Naive thymus-derived CD8-positive, alpha-beta T cell (primary cell): ENCODE measurements at places on chromosomes 1 and 21. TPM values are rescaled to one million over a fixed set of nuclear protein-coding genes. Genes with fewer than 3 reads are reported as not detected.

DNA sequence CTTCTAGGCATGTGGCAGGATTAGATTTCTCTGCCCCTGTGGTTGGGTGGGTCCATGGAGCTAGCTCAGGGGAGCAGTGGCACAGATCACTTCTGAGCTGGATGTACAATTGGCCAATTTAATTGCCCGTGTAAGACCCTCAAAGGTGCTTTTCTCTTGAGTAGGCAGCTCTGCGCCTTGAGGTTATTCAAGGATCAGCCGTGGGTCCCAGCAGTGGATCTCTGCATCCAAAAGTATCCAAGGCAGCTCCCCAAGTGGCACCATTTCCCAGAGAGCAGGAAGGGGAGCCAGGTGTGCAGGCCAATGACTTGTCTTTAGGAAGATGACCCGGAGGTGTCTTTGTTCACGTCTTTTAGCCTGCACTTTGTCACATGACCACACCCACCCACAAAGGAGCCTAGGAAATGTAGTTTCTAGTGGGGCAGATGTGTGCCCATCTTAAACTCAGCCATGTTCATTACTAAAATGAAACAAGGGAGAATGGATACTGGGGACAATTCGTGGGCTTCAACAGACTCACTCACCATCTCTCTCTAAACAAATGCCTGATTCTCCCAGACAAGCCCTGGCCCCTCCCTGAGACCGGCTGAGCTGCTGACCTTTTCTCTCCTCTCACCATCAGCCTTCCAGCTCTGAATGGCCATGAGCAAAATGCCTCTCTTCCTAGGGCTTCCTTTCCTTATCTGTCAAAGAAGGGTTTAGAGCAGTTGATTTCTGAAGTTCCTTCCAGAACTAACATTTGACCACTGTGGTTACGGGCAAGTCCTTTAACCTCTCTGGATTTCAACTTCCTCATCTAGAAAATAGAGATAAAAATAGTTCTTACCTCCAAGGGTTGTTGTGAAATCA lies 41.4 kb upstream of the TENT5C start:
- no peak for DNase-seq

DNA sequence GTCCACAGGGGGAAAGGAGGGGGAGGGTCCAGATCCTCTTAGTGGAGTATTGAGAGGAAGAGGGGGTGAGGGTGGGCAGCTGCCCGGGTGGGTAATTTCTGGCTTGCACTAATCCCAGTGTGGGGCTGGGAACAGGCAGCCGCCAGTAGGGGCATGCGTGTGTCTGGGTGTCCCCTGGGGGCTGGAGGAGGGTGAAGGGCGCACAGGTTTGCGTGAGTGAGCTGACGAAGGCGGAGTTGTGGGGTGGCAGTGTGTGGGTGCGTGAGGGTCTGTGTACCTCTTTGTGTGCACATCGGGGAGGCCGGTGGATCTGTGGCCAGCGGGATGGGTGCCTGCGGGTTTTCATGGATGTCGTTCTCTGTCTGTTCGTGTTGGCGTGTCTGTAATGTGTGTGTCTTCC lies 97.3 kb downstream of the PAX7 start:
- DNase-seq, result no peak

DNA sequence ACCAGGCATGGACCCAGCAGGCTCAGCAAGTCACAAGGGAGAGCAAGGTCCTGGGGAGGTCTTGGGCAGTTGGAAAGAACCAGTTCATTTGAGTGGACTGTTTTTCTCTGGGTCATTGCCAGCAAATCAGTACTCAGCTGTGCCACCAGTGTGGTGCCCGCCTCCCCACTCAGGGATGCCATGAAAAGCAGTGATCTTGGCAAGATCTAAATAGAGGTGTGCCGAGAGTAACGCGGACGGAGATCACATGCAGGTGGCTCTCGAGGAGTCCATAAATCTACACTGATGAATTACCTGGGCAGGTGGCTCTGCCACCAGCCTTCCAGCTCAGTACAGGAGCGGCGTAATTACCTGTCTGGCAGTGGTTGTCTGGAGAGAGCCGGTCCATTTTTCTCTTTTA lies 642.2 kb downstream of the PTPRU start:
- DNase-seq, result no peak

DNA sequence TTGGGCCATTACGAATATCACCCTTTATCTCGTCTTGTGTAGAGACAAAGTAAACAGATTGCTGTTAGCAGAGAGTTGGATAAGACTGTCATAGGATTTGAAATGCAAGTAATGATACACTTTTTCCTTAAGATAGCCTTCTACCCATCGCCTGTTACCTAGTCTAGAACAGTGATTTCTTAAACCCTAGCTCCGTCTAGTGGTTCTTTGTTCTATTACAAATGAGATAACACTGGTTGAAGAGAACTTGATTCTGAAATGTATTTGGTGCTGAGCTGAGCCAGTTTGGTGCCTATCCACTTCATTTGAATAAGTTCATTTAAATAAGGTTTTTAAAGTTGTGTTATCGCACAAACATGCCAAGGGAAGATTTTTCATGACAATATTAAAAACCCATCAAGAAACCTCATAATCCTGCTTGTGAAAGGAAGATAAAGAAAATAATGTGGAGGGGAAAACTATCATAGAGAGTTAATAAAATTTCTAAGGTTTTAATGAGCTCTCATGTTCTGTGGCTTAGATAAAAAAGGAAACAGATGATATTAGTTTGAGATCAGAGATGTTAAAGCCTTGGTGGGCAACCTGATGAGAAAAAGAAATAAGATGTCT lies 1.5 kb upstream of the KCNH1 start:
- DNase-seq, result no peak

DNA sequence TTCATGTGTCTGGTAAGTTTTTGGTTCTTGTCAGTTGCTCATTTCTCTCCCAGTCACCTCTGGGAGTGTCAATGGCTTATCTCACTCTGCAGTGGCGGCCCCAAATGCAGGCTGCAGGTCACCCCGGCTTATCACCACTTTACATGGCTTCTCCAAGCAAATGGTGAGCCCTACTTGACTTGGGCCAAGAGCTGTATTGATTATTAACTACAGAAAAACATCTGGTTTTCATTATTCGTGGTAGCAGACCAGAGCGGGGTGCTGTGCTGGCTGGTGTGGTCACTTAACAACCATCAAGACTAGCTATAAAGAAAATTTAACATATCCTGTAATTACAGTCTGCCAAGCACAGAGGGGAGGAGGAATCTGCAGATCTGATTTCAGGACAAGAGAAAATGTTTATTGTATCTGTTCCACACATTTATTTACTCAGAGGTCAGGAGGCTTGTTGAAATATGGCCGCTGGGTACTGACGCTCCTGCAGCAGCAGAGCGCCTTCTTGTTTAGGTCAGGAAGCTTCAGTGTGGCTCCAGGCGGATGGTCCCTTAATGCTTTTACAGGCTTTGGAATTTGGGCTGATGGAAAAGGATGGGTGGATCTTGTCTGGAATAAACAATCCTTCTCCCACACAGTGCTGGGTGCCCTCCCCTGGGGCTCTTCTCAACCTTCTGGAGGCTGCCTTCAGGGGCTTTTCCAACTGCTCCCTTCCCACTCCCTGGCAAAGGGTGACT lies 87.8 kb downstream of the HLX start:
- DNase-seq, result no peak

DNA sequence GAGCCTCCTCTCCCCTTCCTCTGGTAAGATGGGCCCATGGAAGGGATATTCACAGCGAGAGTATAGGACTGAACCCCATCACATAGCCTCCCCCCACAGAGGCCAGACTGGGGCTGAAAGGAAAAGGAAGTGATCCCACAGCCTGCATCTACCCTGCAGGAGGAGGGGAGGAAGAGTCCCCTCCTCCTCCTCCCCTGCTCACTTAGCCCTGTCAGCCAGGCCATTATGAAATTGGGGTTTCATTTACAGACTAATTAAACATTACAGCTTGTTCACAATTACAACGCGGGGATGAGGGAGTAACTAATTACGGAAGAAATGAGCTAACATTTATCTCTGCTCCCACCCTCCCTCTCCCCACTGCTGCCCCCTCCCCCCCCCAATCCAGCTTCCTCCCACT lies 25.4 kb downstream of the DMAP1 start:
- no peak for DNase-seq

DNA sequence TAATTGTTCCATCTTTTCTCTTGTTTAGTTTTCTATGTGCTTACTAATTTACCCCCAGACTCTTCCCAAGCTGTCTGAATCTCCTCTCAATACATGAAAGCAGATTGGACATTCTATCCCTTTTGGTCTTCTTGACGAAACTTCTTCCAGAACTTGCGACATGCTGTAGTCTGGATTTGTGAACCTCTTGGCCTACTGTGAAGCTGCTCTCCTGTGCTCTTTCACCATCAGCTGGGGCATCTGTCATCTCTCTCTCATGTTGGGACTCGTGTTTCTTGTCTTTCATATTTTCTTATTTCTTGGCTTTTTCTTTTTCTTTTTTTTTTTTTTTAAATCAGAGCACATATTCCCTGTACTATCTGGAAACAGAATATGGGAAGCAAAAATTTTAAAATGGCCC lies 6.8 kb downstream of the CPT2 start:
- no peak for DNase-seq

- DNase-seq, result no peak
Observed at GRCh38 chr1:180247061-180247460, 17.0 kb downstream of the LHX4 start.

DNA sequence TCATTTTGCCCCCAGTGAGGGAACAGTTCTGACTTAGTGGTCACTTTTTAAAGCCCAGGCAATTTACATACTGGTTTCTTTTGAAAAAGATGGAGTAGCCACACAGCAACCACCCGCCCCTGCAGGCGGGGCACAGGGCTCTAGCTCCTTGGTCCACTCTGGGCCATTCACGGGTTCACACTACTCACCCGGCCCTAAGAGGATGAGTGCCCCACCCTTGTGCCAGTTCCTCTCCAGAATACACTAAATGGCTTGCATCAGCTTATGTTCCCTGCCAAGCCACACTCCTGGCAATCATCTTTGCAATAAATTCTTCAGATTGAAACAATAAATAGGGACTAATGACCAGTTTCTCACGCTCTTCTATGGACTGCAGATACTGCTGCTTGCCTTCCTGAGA lies 15.7 kb upstream of the ATP13A2 start:
- no peak for DNase-seq

- no peak for DNase-seq
Observed at GRCh38 chr1:85544689-85545215, 35.8 kb upstream of the CCN1 start.

GRCh38 chr1:213066363-213066762 lies 15.3 kb downstream of the RPS6KC1 start:
- DNase-seq, result no peak

GRCh38 chr1:14969006-14969405 lies 184.5 kb upstream of the TMEM51 start:
- DNase-seq, result peak; percentile 51

DNA sequence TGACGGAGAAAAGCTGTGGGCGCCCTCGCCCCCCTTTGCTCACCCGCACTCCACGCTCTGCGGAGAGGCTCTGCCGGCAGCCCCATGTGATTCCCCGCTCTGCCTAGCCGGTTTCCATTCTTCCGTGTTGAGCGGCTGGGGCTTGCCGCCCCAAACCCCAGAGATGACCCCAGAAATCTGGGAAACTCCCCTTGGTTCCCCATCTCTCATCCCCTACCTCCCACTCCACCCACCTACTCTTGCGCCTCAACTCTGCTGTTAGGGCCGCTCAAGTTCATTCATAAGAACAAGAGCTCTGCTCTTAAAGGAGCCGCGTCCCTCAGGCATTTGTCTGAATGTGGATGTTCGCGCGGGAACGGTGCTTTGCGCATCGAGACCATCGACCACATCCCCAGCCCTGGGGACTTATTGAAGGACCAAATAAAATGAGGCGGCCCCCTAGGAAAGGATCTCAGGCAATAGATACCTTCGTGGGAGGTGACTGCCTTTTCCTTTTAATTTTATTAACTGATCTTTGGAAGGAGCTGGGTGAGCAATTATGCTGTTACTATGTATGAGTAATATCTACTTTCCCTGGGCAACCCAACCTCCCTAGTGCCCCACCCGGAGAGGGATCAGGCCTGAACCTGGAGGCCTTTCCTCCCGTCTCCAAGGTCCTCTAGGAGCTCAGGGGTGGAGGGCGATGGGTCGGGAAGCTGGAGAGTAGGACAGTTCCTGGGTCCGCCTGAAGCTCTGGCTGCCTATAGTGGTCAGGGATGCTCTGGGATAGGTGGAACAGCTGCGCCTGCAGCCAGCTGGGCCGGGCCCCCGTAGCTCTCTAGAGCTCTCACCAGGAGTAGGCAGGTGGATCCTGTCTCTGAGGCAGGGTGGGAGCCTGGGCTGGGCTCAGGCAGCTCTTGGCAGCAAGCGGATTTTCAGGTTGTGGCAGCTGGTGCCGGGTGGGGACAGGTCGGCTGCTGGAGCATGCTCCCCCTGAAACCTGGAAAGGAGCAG lies 898 bp downstream of the MFSD2A start:
- DNase-seq, result peak; percentile 20

- DNase-seq, result no peak
Observed at GRCh38 chr1:210362526-210362925, 33.8 kb downstream of the HHAT start.

- DNase-seq, result no peak
Observed at GRCh38 chr1:108201687-108202086, 1.5 kb upstream of the SLC25A24 start.

DNA sequence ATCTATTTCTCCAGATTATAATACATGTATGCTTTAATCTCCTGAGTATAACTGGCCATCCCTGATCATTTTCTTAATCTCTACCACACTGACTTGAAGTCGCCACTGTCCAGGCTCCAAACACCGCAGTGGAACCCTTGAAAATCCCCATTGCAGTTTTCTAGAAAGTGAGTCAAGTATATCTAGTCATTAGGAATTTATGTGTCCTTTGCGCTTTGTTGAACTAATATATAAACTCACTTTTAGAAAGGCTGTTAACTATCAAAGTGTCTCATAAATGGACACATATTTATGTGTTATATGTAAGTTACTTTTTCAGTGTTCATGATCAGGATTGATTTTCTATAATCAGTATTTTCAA lies 211.5 kb downstream of the PATJ start:
- no peak for DNase-seq

DNA sequence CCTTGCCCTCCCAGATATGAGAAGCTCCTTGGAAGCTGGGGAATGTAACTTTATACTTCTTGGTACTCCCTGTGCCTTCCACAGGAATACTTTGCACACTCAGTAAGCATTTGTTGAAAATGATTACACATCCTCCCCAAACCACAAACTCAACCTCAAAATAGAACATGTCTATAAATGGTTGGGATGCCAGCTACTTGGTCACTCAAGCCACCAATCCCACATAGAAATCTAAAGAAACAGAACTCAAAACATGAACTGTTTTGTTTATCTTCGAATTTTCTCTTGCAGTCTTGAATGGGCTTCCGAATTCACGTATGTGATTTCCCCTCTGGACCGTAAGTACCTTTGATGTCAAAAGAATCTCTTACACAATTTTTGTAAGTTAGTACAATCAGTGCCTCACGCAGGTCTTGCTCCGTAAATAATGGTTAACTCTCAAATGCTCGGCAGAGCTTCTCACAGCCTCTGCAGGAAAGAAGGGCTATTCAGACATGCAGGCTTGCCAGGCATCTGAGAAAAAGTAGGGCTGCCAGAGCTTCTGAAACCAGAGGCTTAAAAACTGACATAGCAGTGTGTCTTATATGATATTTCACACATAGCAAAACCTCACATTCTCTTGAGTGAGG lies 26.9 kb downstream of the SORT1 start:
- no peak for DNase-seq

- DNase-seq, result no peak
Observed at GRCh38 chr1:67653304-67653703, 31.7 kb upstream of the GADD45A start.

The FAM167B gene
- 1.5 TPM for total RNA-seq

The DTL gene
- total RNA-seq, result 0.19 TPM

The MIA3 gene
- total RNA-seq, result 103 TPM

The SGIP1 gene
- not detected for total RNA-seq

The ADORA1 gene
- not detected for total RNA-seq

The MUTYH gene
- total RNA-seq, result 75.6 TPM

The AMPD1 gene
- total RNA-seq, result not detected

The HOOK1 gene
- total RNA-seq, result 25.2 TPM

The L1TD1 gene
- total RNA-seq, result not detected

The DNM3 gene
- 2.3 TPM for total RNA-seq

The ADGRL4 gene
- total RNA-seq, result not detected

The ACTA1 gene
- total RNA-seq, result 0.34 TPM
